ENCODE measurements at places on chromosomes 5 and 9.
A peak's percentile ranks its signal among the peaks of the same experiment; 100 is the strongest.

GRCh38 chr5:147448766-147449165, 61.1 kb downstream of the DPYSL3 start:
- no peak for DNase-seq

DNA sequence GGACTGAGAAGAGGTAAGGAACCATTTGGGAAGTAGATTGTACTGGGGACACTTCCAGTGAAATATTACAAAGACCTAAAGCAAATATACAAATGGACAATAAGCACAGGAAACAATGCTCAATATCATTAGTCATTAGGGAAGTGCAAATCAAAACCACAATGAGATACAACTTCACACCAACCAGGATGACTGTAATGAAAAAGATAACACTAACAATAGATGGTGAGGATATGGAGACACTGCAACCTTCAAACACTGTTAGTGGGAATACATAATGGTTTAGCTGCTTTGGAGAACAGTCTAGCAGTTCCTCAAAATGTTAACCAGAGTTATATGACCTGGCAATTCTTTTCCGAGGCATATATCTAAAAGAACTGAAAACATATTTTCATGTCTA, 149.7 kb downstream of the TRPM3 start:
- no peak for DNase-seq

DNA sequence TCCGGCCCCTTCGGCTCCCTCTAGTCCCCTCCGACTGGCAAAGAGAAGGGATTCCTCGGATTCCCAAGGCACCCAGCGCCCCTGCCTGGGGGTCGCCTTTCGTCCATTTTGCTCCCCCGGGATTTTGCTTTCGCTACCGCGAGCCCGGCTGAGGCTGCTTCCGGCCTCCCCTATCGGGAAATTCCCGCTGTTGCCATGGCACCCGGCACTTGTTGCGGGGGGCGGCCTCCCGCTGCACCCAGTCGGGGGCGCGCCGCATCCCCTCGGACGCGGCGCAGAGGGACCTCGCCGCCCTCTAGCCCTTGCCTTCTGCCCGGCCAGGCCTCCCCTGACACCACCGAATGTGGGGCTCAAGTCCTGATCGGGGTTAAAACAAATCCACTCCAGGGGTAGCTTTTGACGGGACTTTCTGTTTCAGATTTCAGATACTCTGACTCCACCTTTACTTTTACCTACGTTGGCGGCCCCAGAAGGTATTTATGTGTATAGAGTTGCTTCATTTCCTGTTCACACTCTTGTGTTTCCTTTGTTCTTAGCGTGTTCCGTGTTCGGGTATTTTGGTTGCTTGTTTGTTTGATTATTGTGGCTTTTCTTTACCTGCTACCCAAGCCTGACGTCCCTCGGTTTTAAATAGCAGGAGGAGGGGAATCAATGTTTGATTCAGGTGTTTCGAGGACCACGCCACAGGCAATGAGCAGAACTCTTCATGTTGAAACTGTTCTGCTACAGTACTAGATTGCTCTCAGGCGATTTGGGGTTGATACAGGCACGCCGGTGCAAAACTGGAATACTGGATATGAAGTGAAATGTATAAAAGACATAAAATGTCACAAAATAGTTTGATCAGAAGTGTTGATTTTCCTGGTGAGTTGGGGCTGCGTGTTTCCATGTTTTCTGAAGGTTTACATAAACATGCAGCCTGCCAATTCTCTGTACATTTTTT, 1.5 kb downstream of the PARP8 start:
- DNase-seq, result peak; percentile 85

DNA sequence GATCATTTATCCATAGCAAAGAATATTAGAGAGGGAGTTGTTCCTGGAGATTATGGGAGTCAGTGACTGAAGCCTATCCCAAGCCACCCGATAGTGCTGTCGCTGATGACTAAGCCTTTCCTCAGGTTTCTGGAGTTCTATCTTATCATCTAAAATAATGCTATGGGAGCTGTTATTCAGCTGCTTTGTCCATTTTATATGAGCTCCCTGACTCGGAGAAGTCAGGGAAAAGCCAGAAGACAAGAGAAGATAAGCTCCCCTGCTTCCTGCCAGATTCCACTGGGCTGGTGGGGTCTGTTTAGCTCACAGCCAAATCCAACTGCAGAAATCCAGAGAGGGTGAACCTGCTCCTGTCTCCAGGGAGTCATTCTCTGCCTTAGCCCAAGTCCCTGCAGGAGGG, 148.2 kb downstream of the DROSHA start:
- no peak for DNase-seq

DNA sequence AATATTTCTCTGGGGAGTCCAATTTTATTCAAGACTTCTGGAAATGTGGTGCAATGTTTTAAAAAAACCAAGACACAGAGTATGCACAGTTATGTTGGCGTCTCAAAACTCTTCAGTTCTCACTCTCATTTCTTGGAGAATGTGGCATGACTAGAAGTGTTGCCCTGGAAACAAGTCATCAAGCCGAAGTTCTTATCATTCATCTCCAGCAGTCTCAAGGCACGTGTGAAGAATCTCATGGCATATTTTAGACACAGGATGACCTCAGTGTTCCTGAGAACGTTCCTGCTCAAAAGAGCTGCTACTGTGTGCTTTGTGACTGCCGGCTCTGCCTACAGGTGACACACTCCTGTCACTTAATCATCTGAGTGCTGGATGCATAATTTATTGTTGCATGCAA, 147.4 kb upstream of the IRX4 start:
- DNase-seq, result no peak

- DNase-seq, result no peak
These were observed 34.4 kb upstream of the RNU6ATAC start for GRCh38 chr9:134198791-134199190.

DNA sequence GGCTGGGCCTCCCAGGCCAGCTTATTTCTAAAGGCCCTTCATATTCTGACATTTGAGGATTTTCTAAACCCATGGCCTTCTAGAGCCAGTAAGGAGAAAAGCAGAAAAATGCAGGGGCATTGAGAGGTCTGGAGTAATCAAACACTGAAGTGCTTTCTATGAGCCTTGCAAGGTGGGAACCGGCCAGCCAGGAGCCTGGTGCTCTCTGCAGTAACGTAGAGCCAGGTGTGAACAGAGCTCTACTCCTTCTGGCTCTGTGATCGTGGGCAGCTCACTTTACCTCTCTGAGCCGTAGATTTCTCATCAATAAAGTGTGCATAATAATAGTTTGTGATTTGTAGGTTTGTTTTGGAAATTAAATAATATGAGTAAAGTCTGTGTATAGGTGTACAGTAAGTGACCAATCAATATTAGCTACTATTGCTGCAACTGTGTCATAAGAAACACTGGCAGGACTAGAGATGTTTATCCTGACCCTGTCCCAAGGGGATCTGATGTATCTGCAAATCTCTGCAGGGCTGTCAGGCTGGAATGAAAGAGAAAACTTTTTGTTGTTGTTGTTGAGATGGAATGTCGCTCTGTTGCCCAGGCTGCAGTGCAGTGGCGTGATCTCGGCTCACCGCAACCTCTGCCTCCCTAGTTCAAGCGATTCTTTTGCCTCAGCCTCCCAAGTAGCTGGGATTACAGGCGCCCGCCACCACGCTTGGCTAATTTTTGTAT, 2.7 kb downstream of the SYNPO start:
- DNase-seq, result no peak

- no peak for DNase-seq
These were observed 124.7 kb upstream of the IRX2 start for GRCh38 chr5:2876183-2876582.

DNA sequence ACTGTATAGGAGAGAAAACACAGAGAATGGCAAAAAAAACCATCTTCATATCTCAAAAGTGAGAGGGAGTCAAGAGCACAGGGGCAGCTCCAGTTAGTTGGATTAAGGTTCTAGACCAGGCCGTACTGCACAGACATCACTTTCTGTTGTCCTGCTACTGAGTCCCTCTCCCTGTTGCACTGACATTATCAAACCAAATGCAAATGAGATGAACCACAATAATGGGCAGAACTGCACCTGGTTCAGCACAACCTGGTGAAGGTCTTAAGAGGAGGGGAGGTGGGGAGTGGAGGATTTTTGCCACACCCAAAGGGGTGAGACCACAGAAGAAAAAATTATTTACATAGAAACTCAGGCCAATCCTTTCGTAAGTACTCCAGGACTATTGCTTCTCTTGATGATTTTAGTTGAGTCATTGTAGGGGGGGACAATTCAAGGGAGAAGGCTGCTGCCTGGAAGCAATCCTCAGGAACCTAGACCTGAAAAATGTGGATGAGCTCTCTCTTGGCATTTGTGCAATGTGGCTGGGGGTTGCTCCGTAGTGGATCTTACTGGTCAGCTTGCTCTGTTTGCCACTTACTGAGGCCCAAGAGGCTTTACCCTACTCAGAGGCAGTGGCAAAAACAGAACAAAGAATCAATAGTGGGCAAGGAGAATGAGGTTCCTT, 94.5 kb upstream of the PPP1R2B start:
- DNase-seq, result no peak

- no peak for DNase-seq
These were observed 281.6 kb upstream of the TRPC7 start for GRCh38 chr5:136646915-136647314.

DNA sequence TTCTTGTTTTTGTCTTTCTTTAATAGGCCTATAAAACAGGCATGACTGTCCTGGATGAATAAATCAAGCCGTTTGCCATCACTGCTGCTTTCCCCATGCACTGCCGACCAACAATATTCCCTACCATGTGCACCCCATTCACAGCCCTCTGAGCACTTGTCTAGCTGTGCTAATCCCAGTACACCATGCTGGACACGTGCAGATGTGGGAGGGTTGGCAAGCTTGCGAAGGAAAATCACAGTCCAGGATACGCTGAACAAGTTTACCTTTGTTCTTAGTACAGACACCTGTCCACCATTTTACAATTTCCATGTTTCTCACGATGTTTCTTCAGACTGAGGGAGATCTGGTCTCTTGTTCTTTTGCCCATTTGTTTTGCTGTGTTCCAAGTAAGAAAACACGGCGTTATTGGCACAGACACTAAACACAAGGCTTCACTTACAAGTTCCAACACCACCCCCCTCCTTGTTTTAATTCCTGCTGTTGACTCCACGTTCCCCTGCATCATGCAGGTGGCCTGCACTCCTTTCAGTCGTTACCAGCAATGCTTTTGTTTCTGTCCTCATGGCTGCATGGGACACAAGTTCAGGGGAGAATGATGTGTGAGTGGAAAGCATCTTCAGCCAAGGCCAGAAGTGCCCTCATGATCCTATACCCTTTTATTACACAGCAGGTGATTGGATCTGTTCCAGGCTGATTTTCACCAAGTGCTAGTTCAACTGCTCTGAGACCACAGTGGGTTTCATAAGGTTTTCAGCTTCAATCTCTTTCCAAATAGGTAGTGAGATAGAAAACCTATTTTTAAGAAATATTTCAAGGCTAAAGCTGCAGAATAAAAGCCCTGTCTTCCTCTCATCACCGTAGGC, 608.9 kb downstream of the IRX1 start:
- no peak for DNase-seq

- DNase-seq, result no peak
These were observed 1205.2 kb upstream of the DMAC1 start for GRCh38 chr9:9004810-9005209.

GRCh38 chr9:78210841-78211301, 25.0 kb upstream of the CEP78 start:
- DNase-seq, result no peak

- no peak for DNase-seq
These were observed 391.5 kb upstream of the SMC2 start for GRCh38 chr9:103702572-103702971.

DNA sequence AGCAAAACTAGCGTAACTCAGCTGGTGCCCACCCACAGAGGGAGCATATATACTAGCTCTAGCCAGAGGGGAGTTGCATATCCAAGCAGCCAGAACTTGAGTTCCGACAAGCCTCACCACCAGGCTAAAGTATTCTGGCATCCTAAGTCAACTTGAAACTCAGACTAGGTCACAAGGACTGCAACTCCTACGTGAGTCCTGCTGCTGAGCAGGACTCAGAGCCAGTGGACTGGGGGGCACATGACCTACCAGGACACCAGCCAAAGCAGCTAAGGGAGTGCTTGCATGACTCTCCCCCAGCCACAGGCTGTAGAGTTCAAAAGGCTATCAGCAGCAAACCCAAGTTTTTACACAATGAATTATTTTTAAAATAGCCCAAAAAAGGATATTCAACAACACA, 26.1 kb downstream of the SPDL1 start:
- DNase-seq, result no peak

- DNase-seq, result no peak
These were observed 33.1 kb downstream of the FAM114A2 start for GRCh38 chr5:154005648-154006047.

DNA sequence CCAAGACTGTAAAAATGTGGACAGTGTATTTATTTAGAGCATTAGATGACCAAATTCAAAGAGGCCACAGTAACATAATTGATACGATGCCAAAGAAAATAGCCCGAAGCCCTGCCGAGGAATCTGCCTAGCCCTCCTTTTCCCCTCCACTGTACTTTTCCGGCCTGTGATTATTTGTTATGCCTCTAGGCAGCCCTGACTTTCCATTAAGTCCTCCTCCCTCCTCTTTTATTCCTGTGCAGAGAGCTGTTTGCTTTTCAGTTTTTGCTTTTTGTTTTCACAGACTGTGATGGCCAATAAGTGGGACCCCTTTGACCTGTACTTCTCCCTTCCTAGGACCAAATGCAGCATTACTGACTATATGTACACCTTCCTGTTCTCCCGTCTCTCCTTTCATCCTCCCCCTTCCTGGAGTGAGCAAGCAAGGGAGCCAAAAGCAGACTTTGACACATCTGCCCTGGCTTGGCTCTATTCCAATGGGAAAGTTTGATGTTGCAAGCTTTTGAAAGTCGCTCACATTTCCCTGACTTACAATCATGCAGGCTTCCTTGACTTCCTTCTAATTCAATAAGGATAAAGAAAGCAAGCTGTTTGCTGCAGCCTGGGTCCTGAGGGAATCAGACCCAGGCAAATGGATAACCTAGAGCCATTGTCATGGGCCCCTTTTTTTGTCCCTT, 76.1 kb downstream of the NREP start:
- DNase-seq, result no peak

DNA sequence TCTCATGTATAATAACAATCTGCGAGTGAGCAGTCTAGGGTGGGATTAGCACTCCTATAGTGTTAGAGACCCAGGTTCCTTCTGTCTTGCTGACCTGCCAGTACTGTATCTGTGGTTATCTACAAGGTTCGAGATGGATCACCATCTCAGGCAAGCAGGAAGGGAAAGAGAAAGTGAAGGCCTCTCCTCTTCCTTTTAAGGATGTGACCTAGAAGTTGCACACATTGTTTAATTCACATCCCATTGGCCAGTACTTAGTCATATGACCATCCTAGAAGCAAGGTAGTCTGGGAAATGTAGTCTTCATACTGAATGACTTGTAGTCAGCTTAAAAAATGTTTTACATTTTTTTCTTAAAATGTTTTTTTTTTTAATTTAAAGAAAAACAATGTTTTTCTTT, 168.6 kb downstream of the CARTPT start:
- no peak for DNase-seq

- no peak for DNase-seq
These were observed 127.4 kb upstream of the STC2 start for GRCh38 chr5:173455599-173455957.

Measured in nephron progenitor cell (in vitro differentiated cells).